ENCODE measurements at places on chromosomes 3 and 15.

DNA sequence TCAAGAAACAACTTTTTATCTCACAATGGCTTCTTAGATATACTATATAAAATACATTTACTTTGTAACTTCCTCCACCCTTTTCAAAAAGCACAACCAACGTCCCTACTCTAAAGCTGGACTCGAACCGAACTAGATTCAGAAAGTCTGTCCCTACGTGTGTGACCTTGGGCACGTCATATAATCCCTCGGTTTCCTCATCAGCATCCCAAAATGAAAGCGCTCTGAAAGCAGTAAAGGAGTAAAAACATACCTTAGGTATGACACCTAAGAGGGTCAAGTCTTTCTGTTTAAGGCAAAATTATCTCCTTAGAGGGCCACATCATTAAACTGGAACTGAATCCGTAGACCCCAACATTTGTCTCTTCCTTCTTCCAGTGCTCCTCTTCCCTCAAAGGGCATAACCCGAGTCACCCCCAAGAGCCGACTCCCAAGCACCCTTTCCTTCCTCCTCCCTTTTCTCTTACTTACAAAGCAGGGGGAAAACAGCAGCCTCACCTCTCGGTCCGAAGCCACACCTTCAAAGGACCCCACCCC, 663 bp downstream of the PDCD10 start:
- no peak for DNase-seq

DNA sequence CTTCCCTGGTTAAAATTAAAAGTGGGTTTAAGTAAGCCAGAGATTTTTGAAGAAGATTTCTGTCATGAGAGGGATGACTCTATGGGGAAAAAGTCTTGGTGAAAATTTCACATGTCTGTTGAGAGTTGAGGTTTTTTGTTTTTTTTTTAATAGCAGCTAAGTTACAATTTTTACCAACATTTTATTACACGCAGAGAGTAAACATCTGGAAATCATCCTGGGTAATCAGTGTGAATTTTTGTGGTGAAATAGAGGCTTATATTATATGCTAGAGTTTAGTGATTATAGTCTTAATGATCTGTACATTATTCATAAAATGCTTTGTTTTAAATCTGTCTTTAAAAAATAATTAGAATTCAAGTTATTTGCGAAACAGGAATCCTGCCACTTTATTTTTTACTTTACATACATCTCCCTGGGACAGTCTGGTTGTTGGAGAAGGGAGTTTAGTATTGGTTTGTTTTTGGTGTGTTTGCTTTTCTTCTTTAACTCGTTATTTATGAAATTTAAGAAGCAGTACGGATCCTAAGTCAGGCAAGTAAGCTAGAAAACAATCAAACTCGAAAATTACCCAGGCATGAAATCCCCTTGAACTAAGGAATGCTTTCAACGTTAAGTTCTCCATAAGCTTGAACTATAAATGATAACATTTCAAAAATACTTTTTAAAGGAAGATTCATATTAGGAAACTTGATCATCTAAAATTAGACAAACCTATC, 143.4 kb upstream of the TSC22D2 start:
- DNase-seq: no peak

DNA sequence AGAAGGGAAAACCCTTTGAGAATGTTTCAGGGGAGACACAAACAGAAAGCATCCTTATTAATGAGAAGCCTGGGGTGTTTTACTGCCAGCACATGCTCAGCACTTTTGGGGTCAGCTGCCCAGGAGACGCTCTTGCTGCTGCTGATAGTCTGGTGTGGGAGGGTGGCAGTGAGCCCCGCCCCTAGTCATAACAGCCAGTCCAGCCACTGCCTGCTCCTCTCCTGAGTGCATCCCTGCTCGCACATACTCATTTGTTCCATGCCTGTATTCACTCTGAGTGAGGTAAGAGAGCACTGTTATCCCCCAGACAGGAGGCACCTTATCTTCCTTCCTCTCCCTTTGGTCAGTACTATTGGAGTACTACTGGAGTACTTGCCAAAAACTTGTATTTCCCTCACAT, 101.3 kb downstream of the ETFA start:
- DNase-seq: no peak

- DNase-seq: no peak
Measured at GRCh38 chr3:62416144-62416543, 42.8 kb upstream of the FEZF2 start.

DNA sequence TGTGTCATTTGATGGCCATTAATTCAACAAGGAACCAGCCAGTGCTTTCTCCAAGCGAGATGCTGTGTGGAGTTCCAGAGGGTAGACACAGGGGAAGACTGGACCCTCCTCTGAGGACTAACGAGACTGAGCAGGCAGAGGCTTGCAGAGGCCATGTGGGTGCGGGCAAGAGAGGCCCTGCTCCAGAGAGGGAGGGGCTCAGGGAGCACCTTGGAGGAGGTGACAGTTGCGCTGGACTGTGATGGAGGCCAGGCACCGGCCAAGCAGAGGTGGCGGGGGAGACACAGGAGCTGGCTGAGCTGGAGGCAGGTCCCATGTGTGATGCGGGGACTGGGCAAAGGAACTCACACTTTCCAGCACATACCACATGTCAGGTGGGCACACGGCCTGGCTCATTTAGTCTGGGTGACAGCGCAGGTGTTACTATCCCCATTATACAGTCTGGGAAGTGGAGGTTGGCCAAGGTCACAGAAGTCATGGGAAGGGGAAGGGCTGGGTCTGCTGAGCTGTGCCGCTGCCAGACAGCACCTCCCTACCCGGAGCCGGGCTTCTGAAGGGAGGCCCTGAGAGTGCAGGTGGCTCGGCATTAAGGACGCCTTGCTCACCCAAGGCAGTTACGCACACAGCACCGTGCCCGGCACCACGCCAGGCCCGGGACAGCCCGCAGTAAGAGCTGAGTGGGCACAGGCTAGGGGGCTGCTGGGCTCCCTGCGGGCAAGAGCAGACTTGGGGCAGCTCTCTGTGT, 3.7 kb downstream of the MELTF start:
- DNase-seq: no peak

DNA sequence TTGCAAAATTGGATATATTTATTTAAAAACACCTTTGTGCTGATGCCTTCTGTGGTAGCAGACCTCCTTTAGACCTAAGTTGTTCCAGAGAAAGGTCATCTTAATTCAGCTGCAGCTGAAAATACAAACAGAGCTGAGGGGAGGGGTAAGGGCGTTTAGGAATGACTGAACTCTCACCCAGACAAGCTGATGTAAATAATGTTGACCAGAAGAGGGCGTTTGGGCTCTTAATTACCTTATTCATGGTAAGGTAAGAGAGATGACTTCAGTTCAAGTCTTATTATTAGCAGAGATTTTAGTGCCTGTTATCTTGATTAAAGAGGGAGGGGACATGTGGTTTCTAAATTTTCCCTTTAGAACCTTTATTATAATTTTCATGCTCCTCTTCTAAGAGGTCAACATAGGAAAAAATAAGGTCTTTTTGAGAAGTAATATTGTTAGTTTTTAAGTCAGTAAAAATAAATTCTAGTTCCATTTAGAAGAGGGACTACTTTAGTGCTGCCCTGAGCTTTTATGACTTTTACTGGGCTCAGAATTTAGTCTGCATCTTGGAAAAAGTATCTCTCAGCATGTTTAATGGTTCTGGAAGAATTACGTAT, 46.3 kb downstream of the GPR171 start:
- DNase-seq: peak; percentile 62

DNA sequence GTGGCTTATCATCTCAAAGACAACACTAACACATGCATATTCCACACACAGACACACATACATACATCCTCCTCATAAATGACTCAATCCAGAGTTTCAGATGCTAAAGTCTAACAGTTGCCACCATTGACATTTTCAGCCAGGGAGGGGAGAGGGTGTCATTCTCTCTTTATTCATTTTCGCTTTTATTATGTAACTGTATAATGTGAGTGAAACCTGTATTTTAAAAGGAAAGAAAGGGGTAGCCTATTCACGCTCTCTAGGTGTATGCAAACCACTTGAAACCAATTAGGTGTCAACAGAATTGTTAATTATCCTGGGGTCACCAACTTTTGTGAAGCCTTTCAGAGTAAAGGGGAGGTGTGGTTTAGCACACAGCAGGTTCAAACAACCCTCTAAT, 1282.9 kb downstream of the ROBO2 start:
- no peak for DNase-seq

DNA sequence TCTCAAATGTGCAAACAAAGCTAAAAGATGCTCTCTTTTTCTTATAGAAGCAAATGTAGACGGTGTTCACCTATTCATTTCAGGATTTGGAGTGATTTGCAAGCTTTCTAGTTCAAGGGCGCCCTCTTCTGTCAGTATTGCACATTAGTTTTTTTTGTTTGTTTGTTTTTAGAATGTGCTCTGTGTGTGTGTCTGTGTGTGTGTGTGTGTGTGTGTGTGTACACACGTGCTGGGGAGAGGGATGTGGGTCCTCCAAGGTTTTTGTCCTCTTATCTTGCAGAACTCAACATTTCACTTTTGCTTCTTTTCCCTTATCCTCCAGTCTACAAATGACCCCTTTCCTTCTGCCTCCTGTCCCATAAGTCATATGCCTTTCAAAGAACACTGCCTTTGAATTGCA, 23.5 kb downstream of the DNAH1 start:
- peak; percentile 91 for DNase-seq

DNA sequence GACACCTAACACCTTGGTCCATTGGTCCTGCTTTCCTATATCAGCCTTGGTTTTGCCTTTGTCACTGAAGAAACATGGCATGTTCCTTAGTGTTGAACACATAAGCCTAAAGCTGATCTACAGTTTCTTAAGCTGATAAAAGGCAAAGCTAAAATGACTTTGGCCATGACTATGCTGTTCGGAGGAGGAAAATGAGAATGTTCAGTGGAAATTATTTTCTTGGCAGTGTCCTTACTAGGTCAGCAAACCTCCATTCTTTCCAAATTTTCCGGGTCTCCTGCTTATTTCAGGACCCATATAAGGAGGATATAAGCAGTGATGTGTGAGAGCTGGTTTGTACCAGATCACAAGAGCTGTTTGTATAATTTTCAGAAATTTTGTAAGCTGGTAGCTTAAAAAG, 832.9 kb upstream of the CFAP20DC start:
- no peak for DNase-seq

DNA sequence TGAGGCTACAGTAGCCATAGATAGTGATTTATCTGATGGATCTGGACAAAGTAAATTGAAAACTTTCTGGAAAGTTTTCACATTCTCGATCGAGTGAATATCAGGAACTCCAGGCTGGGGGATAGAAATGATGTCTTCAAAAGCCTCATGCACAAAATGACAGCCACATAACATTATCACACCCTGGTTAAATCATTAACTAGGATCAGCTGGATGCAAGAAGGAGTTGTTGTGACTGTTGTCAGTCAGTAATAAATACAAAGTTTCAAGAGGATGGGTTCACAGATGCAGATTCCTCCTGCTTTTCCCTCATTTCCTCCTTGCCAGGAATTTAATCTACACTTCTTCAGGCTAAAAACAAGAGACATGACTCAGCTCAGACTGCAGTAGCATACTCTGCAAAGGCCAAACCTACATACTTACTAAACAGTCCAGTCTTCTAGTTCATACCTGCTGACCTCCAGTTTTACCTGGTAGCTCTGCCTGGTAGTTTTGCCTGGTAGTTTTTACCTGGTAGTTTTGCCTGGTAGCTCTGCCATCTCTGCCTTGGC, 40.9 kb downstream of the C2CD4A start:
- no peak for DNase-seq

DNA sequence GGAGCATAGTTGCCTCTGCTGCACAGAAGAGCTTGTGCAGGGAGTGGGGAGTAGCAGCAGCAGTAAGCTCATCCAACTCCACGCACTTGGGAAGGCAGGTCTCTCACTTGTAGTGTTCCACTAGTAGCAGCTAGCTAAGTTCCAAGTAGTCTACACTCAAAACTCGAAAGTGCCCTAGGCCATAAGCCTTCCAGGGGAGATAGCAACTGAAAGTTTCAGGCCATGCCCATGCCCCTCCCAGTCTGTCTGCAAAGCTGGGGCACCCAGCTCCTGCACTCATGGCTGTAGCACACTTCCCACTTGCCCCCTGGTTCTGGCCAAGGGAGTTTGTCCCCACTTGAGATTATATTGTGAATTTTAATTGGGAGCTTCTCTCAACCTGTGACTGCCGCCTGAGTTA, 57.5 kb downstream of the MFSD1 start:
- DNase-seq: no peak

DNA sequence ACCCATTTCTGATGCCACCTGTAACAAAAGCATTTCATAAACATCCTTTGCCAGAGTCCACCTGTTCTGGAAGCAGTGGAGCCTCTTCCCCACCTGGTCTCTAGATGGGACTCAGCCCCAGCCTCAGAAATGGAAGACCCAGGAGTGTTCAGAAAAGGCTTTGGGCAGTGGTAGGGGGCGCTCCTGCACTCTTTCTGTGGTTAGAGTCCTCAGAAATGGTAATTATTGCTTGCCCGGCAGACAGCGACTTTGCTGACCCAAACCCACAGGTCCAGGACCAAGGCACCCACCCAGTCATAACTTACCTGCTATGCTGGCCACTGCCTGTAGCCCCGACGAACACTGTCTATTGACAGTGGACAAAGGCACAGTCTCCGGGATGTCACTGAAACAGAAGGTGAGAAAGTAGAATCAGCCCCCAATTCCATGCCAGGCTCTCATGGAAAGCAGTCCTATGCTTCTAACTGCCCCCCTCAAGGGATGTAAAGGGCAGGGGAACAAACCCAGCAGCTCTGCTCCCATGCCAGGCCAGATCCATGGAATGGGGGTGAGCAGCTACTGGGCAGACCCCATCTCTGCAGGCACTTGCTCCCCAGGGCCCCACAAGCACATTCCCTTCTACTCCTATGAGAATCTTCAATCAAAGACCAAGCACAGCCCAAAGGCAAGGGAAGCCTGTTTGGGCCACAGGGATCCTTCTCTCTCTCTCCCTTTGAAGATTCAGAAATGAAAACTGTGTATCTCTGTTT, 5.1 kb downstream of the ACAA1 start:
- DNase-seq: peak; percentile 43

GRCh38 chr3:173711619-173712018, 314.1 kb downstream of the NLGN1 start:
- DNase-seq: no peak

DNA sequence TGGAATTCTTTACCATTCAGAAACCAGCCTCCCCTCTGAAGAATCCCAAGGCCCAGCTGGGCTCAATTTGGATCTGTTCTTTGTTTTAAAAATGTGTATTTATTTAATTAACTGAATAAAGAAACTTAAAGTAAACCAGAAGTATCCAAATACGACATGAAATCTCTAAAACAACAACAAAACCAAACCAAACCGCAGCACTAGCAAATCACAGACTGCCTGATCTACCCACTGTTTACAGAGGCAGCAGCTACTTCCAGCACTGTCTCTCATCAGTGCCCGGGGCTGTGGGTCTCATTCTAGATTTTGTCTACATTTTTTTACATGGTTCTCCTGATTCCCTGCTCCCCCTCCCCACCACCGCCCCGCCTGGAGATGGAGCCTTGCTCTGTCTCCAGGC, 2.3 kb downstream of the FLNB start:
- DNase-seq: no peak

DNA sequence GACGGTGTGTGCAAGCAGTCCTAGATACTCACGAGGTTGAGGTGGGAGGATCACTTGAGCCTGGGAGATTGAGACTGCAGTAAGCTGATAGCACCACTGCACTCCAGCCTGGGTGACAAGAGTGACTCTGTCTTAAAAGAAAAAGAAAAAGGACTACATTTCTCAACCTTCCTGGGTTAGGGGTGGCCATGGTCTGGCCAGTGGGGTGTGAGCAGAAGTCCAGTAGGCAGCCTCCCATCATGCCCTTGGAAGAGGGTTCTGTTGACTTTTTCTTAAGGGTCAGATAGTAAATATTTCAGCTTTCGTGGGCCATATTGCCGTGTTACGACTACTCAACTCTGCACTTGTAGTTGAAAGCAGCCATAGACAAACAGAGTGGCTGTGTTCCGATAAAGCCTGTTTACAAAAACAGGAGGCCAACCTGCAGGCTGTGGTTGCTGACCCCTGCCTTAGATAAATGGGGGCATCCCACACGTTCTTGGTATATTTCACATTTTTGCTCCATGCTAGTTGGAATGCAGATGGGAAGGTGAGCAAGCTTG, 31.0 kb upstream of the PDE8A start:
- no peak for DNase-seq

All from tongue (tissue), 3 donors.